WTC11 (cell line): ENCODE measurements at places on chromosomes 12 and 14. TPM values are rescaled to one million over a fixed set of nuclear protein-coding genes. Genes with fewer than 3 reads are reported as not detected.

DNA sequence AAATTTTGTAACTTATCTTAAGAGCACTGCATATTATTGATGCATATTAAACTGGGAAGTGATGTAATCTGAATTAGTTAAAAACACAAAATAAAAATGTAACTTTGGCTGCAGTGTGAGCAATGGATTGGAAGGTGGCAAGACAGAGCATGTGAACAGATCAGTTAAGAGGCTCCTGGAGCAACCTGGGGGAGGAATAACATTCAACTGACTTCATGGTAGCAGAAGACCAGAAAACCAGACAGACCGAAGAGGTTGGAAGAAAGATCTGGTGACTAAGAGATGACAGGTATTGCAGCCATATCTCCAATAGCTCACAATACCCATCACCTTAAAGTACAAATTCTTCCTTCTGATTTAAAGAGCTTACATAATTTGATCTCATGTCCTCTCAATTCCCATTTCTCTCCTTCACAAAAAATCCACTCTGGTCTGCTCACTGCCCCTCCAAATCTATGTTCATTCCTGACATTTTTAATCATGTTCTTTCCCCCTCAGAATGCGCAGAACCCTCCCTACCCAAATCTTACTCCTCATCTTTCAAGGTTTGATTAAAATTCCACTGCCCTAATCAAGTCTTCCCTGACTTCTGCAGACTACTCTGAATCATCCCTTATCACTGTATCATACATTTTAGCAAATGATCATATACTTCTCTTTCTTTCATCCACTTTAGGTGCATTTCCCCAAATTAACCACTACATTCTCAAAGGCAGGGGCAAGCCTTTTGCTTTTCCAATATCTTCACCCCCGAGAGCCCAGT, 51.5 kb downstream of the DUSP16 start:
- DNase-seq, result no peak
- H3K4me1 ChIP-seq, result peaks cover 54% of the 10 kb centered on the region
- no peak overlapping the region for H3K27ac ChIP-seq
- H3K4me3 ChIP-seq, result no peak overlapping the region

GRCh38 chr14:59814988-59815387, 55.6 kb downstream of the RTN1 start:
- H3K4me3 ChIP-seq, result no peak overlapping the region
- H3K4me1 ChIP-seq, result peaks cover 13% of the 10 kb centered on the region
- DNase-seq, result no peak
- H3K27ac ChIP-seq, result no peak overlapping the region

The FAM222A gene
- 1.3 to 1.6 TPM (median 1.6 TPM) in 3 replicates for total RNA-seq

- H3K4me1 ChIP-seq, result peaks cover 4% of the 10 kb centered on the region
- no peaks in the 10 kb centered on the region for H3K36me3 ChIP-seq
- H3K4me3 ChIP-seq, result no peak overlapping the region
- H3K27ac ChIP-seq, result no peak overlapping the region
- no peak for DNase-seq
- H3K27me3 ChIP-seq, result no peaks in the 10 kb centered on the region
Measured at GRCh38 chr12:729221-729620, 23.2 kb upstream of the WNK1 start.

DNA sequence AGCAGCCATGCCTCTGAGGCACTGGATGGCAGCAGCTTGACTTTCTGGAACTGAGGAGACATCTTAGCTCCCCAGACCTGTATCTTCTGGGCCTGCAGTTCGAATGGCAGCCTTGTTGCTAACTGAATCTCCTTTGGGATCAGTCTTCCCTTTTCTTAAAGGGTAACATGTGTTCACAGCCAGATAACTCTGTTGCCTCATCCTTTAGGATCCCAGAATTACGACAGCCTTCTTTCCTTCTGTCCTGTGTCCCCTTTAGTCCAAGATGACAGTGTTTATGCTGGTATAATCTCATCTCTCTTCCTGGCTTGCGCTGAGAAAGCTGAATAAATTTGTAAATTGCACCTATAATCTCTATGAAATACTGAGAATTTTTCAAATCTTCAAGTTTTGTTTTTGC, 9.1 kb upstream of the ERC1 start:
- H3K27ac ChIP-seq, result no peak overlapping the region
- no peaks in the 10 kb centered on the region for H3K4me1 ChIP-seq
- no peaks in the 10 kb centered on the region for H3K27me3 ChIP-seq

The SERPINA5 gene
- total RNA-seq, result 1.5 to 3.2 TPM (median 2.2 TPM) in 3 replicates
